ENCODE measurements at places on chromosomes 6 and 20.

GRCh38 chr6:26250698-26251044 lies 114.3 kb upstream of the BTN3A2 start:
- H3K36me3 ChIP-seq, result no peaks in the 10 kb centered on the region
- H3K4me3 ChIP-seq, result peak overlapping the region; percentile 74
- no peaks in the 10 kb centered on the region for H3K27me3 ChIP-seq
- peak; percentile 40 for DNase-seq
- H3K4me1 ChIP-seq, result no peaks in the 10 kb centered on the region

DNA sequence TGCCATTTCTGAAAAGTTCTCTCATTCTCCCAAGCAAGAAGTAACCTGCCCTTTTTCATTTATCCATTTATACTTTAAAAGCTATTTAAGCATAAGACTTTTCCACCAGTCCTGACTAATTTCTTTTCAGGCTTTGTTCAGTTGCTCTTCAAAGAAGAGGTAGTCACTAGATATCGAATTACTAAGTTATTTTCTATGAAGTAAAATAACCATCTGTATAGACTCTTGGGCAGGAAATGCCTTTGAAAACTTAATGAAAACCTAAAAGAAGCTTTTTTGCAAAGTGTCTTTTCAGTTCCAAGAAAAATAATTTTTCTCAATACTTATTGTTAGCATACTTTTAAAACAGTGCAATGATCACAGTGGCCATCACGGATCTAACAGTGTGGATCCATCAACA lies 31.3 kb upstream of the LAMP5 start:
- no peak overlapping the region for H3K27ac ChIP-seq
- H3K36me3 ChIP-seq, result no peaks in the 10 kb centered on the region
- H3K27me3 ChIP-seq, result no peaks in the 10 kb centered on the region
- H3K4me1 ChIP-seq, result no peaks in the 10 kb centered on the region
- DNase-seq, result no peak

- no peak overlapping the region for H3K4me3 ChIP-seq
- H3K4me1 ChIP-seq, result no peaks in the 10 kb centered on the region
- H3K36me3 ChIP-seq, result no peaks in the 10 kb centered on the region
- no peak overlapping the region for H3K27ac ChIP-seq
- H3K27me3 ChIP-seq, result no peaks in the 10 kb centered on the region
These were observed 635.3 kb upstream of the MARCKS start for GRCh38 chr6:113221850-113222249.

DNA sequence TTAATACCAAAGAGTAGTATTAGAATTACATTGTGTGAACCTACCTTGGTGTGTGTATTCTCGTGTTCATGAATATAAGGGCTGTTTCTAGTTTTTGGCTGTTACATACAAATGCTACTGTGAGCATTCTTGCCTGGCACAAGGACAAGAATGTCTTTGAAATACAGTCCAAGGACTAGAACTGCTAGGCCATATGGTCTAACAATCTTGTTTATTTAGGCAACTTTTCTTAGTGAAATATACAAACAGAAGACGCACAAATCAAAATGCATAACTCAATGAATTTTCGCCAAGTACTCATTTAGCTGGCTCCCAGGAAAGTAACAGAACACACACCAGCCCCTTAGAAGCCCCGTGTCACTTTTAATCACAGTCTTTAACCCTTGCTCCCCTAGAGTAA lies 28.5 kb downstream of the KDM1B start:
- H3K27me3 ChIP-seq, result no peaks in the 10 kb centered on the region
- H3K27ac ChIP-seq, result no peak overlapping the region
- no peak overlapping the region for H3K4me3 ChIP-seq
- DNase-seq, result no peak

- no peaks in the 10 kb centered on the region for H3K27me3 ChIP-seq
- no peak for DNase-seq
- no peak overlapping the region for H3K4me3 ChIP-seq
- no peaks in the 10 kb centered on the region for H3K4me1 ChIP-seq
- no peaks in the 10 kb centered on the region for H3K36me3 ChIP-seq
These were observed 319.2 kb upstream of the MOCS1 start for GRCh38 chr6:40253420-40253819.

GRCh38 chr6:13511913-13512717 lies 24.7 kb upstream of the GFOD1 start:
- H3K4me1 ChIP-seq, result peaks cover 9% of the 10 kb centered on the region
- peaks cover 24% of the 10 kb centered on the region for H3K27me3 ChIP-seq
- no peaks in the 10 kb centered on the region for H3K36me3 ChIP-seq
- no peak overlapping the region for H3K27ac ChIP-seq
- no peak for DNase-seq

DNA sequence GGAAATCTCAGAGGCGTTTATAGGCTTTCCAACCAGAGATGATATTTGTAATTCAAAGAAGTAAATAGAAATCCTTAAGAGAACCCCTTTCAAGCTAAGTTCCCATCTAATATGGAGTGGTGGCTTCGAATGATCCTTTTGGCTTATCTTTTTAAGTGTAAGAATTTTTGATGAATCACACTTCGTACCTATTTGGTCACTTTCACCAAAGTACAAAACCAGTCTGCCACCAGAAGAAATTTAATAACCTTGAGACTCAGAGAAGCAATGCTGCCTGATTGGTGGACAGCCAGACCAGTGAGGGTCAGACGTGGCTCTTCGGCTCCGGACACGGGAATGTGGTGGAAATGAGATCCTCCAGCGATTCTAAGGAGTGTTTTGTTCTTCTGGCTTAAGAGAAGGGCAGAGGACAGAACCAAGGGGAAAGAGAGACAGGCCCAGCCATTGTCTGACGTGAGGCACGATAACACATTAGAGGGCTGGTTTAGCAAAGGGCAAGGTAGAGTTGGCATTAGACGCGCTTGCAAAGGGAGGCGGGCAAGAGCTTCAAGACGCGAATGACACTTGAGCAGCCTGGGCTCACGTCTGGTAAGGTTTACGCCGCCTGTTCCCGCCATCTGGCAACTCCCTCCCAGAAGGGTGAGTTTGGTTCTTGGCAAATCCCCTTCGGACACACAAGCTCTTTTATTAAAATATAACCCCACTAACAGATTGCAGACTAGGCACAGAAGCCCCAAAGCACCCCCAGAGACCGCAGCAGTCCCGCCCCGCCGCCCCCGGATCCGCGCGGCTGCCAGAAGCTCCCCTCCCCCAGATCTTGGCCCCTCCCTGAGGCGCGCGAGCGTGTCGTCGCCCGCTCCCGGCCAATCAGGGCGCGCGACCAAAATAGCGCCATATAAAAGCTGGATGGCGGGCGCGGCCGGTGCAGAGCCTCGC lies 50.0 kb upstream of the EZR start:
- no peaks in the 10 kb centered on the region for H3K27me3 ChIP-seq
- H3K4me1 ChIP-seq, result peaks cover 5% of the 10 kb centered on the region
- peak overlapping the region; percentile 59 for H3K4me3 ChIP-seq
- peak overlapping the region; percentile 23 for H3K27ac ChIP-seq

- H3K4me1 ChIP-seq, result no peaks in the 10 kb centered on the region
- H3K27me3 ChIP-seq, result no peaks in the 10 kb centered on the region
- H3K4me3 ChIP-seq, result no peak overlapping the region
- DNase-seq, result peak; percentile 69
These were observed 184.2 kb upstream of the BMP2 start for GRCh38 chr20:6583134-6583738.

- no peak overlapping the region for H3K27ac ChIP-seq
- no peaks in the 10 kb centered on the region for H3K36me3 ChIP-seq
- no peaks in the 10 kb centered on the region for H3K4me1 ChIP-seq
- no peak overlapping the region for H3K4me3 ChIP-seq
These were observed 4.5 kb downstream of the ZDHHC14 start for GRCh38 chr6:157385482-157385881.

GRCh38 chr6:71107911-71108420 lies 151.1 kb upstream of the B3GAT2 start:
- peak overlapping the region; percentile 50 for H3K27ac ChIP-seq
- peak; percentile 83 for DNase-seq
- H3K4me3 ChIP-seq, result peak overlapping the region; percentile 61
- peaks cover 10% of the 10 kb centered on the region for H3K27me3 ChIP-seq
- no peaks in the 10 kb centered on the region for H3K36me3 ChIP-seq

DNA sequence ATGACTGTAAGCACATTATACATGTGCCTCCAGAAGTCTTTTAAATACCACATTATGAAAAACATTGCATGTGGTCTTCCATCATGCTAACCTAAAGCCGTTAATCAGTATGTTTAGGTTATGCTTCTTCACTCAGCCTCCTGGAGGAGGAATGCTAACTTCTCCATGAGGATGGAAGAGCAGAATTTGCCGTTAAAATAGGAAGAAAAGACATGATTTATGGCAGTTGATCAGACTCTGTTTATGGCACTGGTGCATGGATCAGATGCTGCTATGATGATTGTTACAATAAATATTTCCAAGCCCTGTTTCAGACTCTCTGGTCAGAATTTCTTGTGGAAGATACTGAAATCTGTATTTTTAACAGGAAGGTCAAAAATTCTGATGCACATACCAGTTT lies 31.7 kb downstream of the MAP3K4 start:
- H3K4me1 ChIP-seq, result peaks cover 19% of the 10 kb centered on the region
- H3K27ac ChIP-seq, result peak overlapping the region; percentile 14
- H3K36me3 ChIP-seq, result no peaks in the 10 kb centered on the region
- peak; percentile 48 for DNase-seq
- H3K4me3 ChIP-seq, result no peak overlapping the region

GRCh38 chr6:79665725-79666551 lies 34.8 kb downstream of the SH3BGRL2 start:
- no peaks in the 10 kb centered on the region for H3K36me3 ChIP-seq
- no peaks in the 10 kb centered on the region for H3K4me1 ChIP-seq
- H3K4me3 ChIP-seq, result no peak overlapping the region
- DNase-seq, result no peak
- H3K27me3 ChIP-seq, result no peaks in the 10 kb centered on the region
- no peak overlapping the region for H3K27ac ChIP-seq

DNA sequence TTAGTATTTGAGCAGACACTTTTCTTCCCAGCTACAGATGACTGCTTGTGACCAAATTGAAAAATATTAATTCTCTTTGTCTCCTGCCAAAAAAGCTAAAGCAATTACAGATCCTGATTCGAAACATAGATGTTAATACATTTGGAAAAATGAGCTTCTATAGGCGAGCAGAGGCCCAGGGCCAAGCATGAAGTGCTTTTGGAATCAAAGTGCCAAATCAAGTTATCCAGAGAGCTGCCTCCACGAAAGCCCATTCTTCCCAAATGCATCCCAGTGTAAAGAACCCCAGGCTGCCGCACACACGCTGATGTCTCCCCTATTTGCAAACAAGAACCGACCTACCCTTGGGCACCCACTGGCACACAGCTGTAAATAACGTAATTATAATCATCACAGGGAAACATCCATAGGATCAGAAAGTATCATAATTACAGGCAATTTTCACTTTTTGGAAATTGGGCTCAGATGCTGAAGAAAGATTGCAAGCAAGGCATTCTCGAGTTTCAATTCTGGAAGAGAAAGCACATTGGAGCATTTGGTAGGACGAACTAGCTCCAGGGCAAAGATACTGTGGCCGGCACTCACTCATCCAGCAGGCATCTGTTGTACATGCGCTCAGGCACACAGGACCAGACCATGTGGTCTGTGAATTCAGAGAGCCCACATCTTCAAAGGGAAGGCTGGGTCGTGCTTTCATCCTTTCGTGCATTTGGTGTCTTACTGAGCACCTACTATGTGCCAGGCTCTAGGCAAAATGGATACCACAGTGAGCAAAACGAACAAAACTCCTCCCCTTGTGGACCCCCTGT lies 45.9 kb downstream of the BMP7 start:
- H3K4me1 ChIP-seq, result peaks cover 15% of the 10 kb centered on the region
- no peaks in the 10 kb centered on the region for H3K36me3 ChIP-seq
- H3K27me3 ChIP-seq, result peaks cover 40% of the 10 kb centered on the region

GRCh38 chr6:89008001-89008814 lies 44.8 kb upstream of the RNGTT start:
- no peaks in the 10 kb centered on the region for H3K36me3 ChIP-seq
- H3K4me3 ChIP-seq, result no peak overlapping the region
- H3K4me1 ChIP-seq, result no peaks in the 10 kb centered on the region
- no peak for DNase-seq
- no peaks in the 10 kb centered on the region for H3K27me3 ChIP-seq

- DNase-seq, result no peak
- H3K4me3 ChIP-seq, result no peak overlapping the region
- H3K27me3 ChIP-seq, result no peaks in the 10 kb centered on the region
These were observed 23.8 kb downstream of the HLA-F start for GRCh38 chr6:29746846-29747687.

DNA sequence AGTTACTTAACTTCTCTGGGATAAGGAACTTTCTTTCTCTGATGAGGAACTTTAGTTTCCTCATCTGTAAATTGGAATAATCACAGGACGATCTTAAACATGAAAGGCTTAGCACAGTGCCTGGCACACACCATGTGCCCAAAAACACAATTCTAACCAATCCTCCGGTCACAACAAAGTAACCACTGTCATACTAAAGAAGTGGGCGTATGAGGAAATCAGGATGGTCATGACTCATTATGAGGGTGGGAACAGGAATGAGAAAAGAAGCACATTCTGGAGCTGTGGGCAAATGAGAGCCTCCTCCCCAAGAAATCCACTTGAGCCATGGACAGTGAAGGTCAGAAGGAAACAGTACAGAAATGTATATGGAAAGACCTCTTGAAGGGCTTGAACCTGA lies 82.9 kb downstream of the LRFN2 start:
- no peaks in the 10 kb centered on the region for H3K36me3 ChIP-seq
- no peaks in the 10 kb centered on the region for H3K27me3 ChIP-seq
- H3K4me1 ChIP-seq, result no peaks in the 10 kb centered on the region
- H3K4me3 ChIP-seq, result no peak overlapping the region
- no peak overlapping the region for H3K27ac ChIP-seq

DNA sequence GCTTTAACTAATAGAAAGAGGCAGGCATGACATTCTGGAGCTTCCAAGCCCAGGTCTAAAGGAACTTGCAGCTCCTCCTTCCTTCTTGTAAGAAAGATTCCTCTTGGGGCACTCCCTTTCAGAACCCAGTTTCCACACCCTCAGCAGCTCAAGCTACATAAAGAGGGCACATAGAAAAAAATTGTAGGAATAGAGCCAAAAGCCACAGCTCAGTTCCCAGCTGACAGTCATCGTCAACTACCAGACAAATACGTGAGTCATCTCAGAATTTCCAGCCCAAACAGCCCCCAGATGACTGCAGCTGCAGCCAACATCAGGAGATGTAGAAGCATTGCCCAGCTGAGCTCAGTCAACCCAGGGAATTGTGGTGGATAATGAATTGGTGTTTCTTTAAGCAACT lies 349.8 kb upstream of the ARID1B start:
- no peaks in the 10 kb centered on the region for H3K36me3 ChIP-seq
- no peak overlapping the region for H3K27ac ChIP-seq
- H3K4me1 ChIP-seq, result no peaks in the 10 kb centered on the region
- peak; percentile 46 for DNase-seq
- H3K4me3 ChIP-seq, result no peak overlapping the region
- H3K27me3 ChIP-seq, result no peaks in the 10 kb centered on the region

- no peaks in the 10 kb centered on the region for H3K27me3 ChIP-seq
- H3K27ac ChIP-seq, result no peak overlapping the region
- peak; percentile 76 for DNase-seq
- no peak overlapping the region for H3K4me3 ChIP-seq
- H3K4me1 ChIP-seq, result no peaks in the 10 kb centered on the region
- peaks cover 10% of the 10 kb centered on the region for H3K36me3 ChIP-seq
These were observed 78.0 kb downstream of the PTPN1 start for GRCh38 chr20:50588034-50588736.

- H3K4me1 ChIP-seq, result peaks cover 14% of the 10 kb centered on the region
- DNase-seq, result peak; percentile 45
- H3K27ac ChIP-seq, result no peak overlapping the region
- no peaks in the 10 kb centered on the region for H3K36me3 ChIP-seq
These were observed 91.1 kb upstream of the OPRM1 start for GRCh38 chr6:153947808-153948447.

Data from GM23248 (cell line).